ENCODE measurements at places on chromosomes 2 and 18. TPM values are rescaled to one million over a fixed set of nuclear protein-coding genes. Genes with fewer than 3 reads are reported as not detected.

Gene RGPD4
- polyA plus RNA-seq: 0.08 TPM

Gene CPLX4
- polyA plus RNA-seq: not detected

Gene VWC2L
- not detected for polyA plus RNA-seq

Gene CENPA
- polyA plus RNA-seq: 9.3 TPM

Gene NFATC1
- 10.1 TPM for polyA plus RNA-seq

Gene RAX
- polyA plus RNA-seq: not detected

Gene SLC5A7
- 0.72 TPM for polyA plus RNA-seq

Gene CCDC74B
- polyA plus RNA-seq: 1.2 TPM

Gene PIKFYVE
- polyA plus RNA-seq: 15.3 TPM

Gene C2orf92
- polyA plus RNA-seq: 4.6 TPM

Gene RIOK3
- polyA plus RNA-seq: 87.9 TPM

Gene RNU2-63P
- not detected for polyA plus RNA-seq

GRCh38 chr2:62309465-62310091 lies 113.7 kb downstream of the B3GNT2 start:
- no peaks in the 10 kb centered on the region for H3K27me3 ChIP-seq
- no peaks in the 10 kb centered on the region for H3K36me3 ChIP-seq
- H3K4me1 ChIP-seq: peaks cover 23% of the 10 kb centered on the region
- DNase-seq: no peak

DNA sequence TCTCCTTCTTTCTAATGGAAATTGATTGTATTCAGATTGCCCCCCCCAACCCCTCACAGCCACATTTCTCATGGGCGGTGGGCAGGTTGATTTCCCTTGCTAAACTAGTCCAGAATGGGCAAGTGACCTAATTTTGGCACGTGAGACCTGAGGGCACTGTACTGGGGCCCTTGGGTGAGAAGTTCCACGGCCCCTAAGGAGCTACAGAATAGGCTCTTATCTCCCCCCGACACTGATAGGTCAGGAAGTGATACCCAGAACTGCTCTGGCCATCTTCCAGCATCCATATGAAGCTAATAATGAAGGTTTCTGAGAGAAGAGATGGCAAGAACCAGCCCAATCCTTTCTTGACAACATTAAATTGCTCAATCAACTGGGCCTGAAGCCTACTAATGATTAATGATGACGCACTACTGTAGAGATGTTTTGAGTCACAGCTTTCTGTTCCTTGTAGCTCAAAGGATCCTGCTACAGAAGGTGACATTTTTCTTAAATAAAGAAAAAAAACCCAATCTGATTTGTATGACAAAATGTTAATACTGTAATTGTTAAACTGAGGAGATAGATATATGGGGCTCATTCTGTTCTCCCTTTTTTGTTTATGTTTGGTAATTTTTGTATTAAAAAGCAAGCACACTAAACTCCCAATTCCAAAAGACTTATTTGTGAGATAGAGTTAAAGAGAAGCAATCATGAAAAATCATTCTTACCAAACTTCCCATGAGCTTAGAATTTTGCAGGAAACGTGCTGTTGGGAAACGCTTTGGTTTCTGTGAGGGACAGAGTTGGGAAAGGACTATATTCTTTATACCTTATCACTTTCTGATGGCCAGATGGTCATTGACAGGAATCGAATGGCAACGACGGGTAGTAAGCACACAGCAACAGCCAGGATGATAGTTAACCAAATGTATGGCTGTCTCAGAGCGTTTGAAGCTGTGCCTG lies 28.2 kb upstream of the NARS1 start:
- DNase-seq: no peak
- H3K4me1 ChIP-seq: no peaks in the 10 kb centered on the region
- H3K4me3 ChIP-seq: no peak overlapping the region
- H3K36me3 ChIP-seq: no peaks in the 10 kb centered on the region
- no peaks in the 10 kb centered on the region for H3K27me3 ChIP-seq

DNA sequence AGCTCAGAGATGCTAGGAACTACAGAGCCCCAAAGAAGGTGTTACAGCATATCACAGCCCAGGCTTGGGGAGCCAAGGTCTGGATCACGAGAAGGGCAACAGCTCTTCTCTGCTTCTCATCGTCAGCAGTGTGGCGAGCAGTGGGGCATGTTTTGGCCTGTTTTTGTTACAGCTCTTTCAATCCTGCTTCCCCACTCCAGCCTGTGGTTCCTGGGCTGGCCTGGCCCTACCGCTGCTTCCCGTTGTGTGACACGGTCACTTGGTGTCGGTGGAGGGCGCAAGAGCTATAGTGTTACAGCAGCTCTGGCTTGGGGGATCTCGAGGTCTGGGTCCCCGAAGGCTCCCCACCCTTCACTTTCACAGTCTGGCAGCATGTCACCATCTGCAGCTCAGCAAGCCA lies 870.2 kb downstream of the CBLN2 start:
- no peak for DNase-seq
- H3K27ac ChIP-seq: no peak overlapping the region
- no peaks in the 10 kb centered on the region for H3K4me1 ChIP-seq
- H3K27me3 ChIP-seq: no peaks in the 10 kb centered on the region
- H3K4me3 ChIP-seq: no peak overlapping the region

GRCh38 chr2:198134293-198134955 lies 330.0 kb downstream of the PLCL1 start:
- no peak overlapping the region for H3K4me3 ChIP-seq
- H3K36me3 ChIP-seq: peaks cover 2% of the 10 kb centered on the region
- H3K27ac ChIP-seq: no peak overlapping the region
- no peaks in the 10 kb centered on the region for H3K4me1 ChIP-seq
- no peak for DNase-seq

DNA sequence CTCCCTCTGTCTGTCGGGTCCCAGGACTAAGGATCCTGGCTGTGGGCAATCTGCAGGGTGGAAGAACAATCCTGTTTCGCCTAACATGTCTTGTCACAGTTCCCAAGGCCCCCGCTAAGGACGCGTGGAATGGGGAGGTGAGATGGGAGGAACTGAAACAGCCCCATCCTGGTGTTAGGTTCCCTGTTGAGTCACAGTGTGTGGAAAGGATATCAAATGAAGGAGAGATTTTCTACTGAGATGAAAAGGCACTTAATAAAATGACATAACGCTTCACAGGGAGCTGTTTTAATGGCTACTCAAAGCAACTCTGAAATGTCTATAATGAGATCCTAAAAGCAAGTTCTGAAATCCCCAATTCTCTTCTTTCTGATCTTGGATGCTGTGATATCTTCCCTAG lies 52.5 kb downstream of the RAB31 start:
- no peak overlapping the region for H3K27ac ChIP-seq
- no peaks in the 10 kb centered on the region for H3K27me3 ChIP-seq

- H3K36me3 ChIP-seq: no peaks in the 10 kb centered on the region
- H3K27ac ChIP-seq: no peak overlapping the region
- no peaks in the 10 kb centered on the region for H3K4me1 ChIP-seq
- H3K4me3 ChIP-seq: no peak overlapping the region
- no peak for DNase-seq
- no peaks in the 10 kb centered on the region for H3K27me3 ChIP-seq
Measured at GRCh38 chr2:195094330-195094729, 562.7 kb upstream of the SLC39A10 start.

DNA sequence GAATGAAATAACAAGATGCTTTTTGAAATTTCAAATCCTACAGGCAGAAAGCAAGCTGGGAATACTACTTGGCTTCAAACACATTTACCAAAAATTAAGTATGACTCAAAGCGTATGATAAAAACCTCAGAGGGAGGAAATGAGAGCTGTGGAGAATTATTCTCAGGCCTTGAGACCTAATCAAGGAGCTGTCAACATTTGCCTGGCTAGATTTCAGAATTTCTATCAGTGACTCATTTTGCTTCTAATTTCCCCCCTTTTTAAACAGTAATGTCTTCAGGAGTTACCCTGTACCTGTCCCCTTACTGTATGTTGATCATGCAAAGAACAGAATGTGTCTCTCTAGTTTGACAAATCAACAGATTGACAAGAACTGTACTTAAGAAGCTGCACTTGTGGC lies 1324.5 kb upstream of the DDX18 start:
- DNase-seq: no peak
- H3K27ac ChIP-seq: no peak overlapping the region

GRCh38 chr2:91839904-91840868 lies 3031.0 kb upstream of the TEKT4 start:
- H3K4me3 ChIP-seq: no peak overlapping the region
- no peak for DNase-seq
- H3K27ac ChIP-seq: no peak overlapping the region
- peaks cover 2% of the 10 kb centered on the region for H3K4me1 ChIP-seq
- H3K36me3 ChIP-seq: no peaks in the 10 kb centered on the region

- no peak overlapping the region for H3K27ac ChIP-seq
- H3K4me1 ChIP-seq: no peaks in the 10 kb centered on the region
- H3K27me3 ChIP-seq: no peaks in the 10 kb centered on the region
Measured at GRCh38 chr18:23568281-23569138, 17.8 kb downstream of the NPC1 start.

DNA sequence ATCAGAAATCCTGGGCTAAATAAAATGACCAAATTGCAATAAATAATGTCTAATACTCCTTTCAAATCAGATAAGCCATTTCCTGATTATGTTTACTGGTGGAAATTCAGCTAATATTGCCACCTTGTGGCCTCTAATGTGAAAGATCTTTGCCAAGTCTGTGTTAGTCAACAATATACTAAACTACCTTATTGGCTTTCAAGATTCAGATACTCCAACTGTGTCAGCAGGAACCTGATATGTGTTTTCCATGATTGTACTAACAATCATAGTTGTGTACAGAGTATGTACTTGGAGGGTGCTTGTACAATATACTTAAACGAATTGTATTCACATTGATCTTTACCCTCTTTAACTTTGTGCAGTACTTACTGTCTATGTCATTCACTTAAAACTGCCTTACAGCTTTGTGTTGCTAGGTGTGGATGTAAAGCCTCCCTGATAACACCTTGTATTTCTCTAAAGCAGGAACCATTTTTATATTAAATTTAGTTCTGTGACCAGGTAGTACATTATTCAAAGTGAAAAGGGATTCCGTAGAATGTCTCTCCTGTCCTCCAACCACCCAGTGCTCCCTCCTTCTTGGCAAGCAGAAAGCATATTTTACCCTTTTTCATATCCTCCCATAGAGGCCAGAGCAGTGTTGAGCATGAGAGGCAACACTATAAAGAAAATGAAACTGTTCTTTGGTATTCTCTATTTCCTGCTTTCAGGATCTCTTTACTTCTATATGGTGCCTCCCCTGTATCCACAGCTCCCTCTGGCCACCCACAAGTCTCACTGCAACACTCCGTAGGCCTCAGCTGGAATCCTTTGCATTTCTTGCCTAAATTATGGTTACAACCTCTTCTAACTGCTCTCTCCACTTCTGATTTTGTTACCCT lies 75.2 kb upstream of the C2orf15 start:
- no peaks in the 10 kb centered on the region for H3K27me3 ChIP-seq
- no peaks in the 10 kb centered on the region for H3K36me3 ChIP-seq
- peak; percentile 40 for DNase-seq
- no peak overlapping the region for H3K4me3 ChIP-seq
- H3K4me1 ChIP-seq: no peaks in the 10 kb centered on the region

- H3K36me3 ChIP-seq: peaks cover 4% of the 10 kb centered on the region
- no peaks in the 10 kb centered on the region for H3K27me3 ChIP-seq
- no peak overlapping the region for H3K27ac ChIP-seq
- peaks cover 21% of the 10 kb centered on the region for H3K4me1 ChIP-seq
- no peak overlapping the region for H3K4me3 ChIP-seq
- no peak for DNase-seq
Measured at GRCh38 chr18:448116-448790, 52.2 kb downstream of the COLEC12 start.

GRCh38 chr2:79882548-79882947 lies 369.7 kb downstream of the CTNNA2 start:
- no peaks in the 10 kb centered on the region for H3K27me3 ChIP-seq
- H3K4me3 ChIP-seq: no peak overlapping the region
- H3K36me3 ChIP-seq: no peaks in the 10 kb centered on the region
- DNase-seq: no peak
- H3K27ac ChIP-seq: no peak overlapping the region

DNA sequence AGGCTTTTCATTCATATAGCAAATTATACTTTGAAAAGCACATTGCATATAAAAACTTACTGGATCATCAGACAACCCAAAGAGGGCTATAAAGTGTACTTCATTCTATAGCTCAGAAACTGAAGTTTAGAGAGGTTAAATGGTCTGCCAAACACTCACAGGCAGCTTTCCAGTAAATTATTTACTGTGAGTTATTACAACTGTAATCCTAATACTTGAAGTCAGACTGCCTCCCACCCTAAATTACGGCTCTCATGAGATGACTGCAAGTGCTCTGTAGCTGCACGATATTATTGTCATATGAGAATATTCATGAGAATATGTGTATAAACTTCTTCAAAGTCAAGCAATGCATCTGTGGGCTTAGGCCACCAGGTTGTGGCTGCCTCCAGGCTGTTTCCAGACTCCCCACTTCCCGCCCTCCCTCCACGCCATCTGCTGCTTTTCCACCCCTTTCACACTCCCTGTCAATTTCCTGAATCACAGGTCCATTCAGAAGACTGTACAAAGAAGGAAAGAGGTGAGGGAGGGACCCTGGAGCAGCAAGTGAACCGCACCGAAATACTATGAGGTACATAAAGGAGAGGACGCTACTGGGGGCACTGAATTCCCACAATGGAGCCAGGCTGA lies 111.1 kb upstream of the SPOPL start:
- H3K36me3 ChIP-seq: no peaks in the 10 kb centered on the region
- DNase-seq: peak; percentile 72

- H3K4me3 ChIP-seq: no peak overlapping the region
- H3K36me3 ChIP-seq: no peaks in the 10 kb centered on the region
- no peaks in the 10 kb centered on the region for H3K27me3 ChIP-seq
- no peaks in the 10 kb centered on the region for H3K4me1 ChIP-seq
- peak; percentile 9 for DNase-seq
Measured at GRCh38 chr18:39274535-39274934, 1708.9 kb upstream of the CELF4 start.

GRCh38 chr2:121408641-121409040 lies 122.0 kb upstream of the RNU4ATAC start:
- no peak overlapping the region for H3K4me3 ChIP-seq
- H3K27me3 ChIP-seq: no peaks in the 10 kb centered on the region
- H3K4me1 ChIP-seq: no peaks in the 10 kb centered on the region
- no peak overlapping the region for H3K27ac ChIP-seq
